Endothelial cell (in vitro differentiated cells): ENCODE measurements at places on chromosomes 5 and 9.

GRCh38 chr5:88895681-88896501, 12.9 kb upstream of the MEF2C start:
- DNase-seq, result no peak

DNA sequence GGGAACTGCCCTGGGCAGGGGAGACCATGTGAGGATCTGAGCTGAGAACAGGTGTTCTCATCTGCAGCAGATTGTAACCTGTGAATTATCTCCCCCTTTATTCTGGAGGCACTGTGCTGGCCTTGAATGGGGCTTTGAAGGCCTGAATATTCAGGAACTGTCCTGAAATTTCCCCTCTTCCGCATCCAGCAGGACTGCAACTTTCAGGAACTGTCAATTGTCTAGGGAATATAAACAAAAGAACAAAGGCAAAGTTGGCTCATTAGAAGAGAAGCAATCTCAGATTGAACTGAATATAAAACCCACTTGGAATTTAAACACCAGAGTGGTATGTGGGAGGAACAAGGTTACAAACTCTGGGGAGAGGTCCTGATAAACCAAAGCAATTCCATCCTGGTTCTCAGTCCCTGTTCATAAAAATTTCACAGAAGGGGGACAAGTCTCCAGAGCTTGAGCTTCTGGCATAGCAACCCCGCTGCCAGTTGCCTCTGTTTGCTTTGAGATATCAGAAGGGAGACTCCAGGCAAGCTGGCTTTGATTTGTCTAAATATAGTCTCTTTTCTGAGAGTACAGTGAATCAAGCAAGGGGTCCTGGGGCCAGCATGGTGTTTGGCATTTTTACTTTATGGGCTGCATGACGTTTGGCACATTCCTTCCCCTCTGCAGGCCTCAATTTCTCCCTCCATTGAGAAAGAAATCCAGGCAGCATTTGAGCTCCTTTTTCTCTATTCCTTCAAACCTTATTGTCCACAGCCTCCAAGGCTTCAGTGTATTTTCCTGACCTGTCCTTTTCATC, 47.5 kb downstream of the ADRB2 start:
- no peak for DNase-seq

GRCh38 chr5:56535347-56535746, 280.0 kb upstream of the MAP3K1 start:
- DNase-seq, result no peak

DNA sequence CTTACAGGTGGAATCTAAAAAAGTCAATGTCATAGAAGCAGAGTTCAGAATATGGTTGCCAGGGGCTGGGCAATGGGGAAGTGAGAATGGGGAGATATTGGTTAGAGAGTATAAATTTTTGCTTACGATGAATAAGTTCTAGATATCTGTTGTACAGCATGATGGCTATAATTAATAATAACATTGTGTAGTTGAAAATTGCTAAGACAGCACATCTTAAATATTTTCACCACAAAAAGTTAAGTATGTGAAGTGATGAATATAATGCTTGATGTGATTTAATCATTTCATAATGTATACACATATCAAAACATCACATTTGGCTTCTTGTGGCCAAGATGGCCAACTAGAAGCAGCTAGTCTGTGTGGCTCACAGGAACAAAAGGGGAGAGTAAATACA, 425.9 kb upstream of the ACO1 start:
- no peak for DNase-seq

GRCh38 chr5:180632768-180633167, 16.6 kb downstream of the FLT4 start:
- no peak for DNase-seq

GRCh38 chr9:92637886-92638620, 31.9 kb downstream of the IPPK start:
- DNase-seq, result no peak

- DNase-seq, result no peak
These were observed 359.5 kb downstream of the ADGRV1 start for GRCh38 chr5:90917928-90918668.

DNA sequence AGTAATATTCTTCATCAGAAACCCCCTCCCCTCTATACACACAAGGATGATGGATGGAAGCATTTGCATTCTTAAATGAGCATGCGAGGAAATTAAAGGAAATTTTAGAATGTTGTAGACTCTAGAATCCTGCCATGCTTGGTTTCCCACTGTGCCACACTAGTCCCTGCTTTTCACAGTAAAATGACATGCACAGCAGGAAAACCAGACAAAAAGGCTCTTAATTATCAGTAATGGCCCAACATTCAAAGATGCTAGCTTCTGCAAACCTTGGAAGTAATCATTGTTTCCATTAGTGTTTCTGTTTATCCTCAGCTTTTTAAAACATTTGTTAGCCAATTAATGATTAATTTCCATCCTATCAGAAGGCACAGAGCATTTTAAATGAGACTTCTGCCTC, 255.8 kb downstream of the SLCO4C1 start:
- no peak for DNase-seq

GRCh38 chr5:23314827-23315226, 192.6 kb upstream of the PRDM9 start:
- no peak for DNase-seq

DNA sequence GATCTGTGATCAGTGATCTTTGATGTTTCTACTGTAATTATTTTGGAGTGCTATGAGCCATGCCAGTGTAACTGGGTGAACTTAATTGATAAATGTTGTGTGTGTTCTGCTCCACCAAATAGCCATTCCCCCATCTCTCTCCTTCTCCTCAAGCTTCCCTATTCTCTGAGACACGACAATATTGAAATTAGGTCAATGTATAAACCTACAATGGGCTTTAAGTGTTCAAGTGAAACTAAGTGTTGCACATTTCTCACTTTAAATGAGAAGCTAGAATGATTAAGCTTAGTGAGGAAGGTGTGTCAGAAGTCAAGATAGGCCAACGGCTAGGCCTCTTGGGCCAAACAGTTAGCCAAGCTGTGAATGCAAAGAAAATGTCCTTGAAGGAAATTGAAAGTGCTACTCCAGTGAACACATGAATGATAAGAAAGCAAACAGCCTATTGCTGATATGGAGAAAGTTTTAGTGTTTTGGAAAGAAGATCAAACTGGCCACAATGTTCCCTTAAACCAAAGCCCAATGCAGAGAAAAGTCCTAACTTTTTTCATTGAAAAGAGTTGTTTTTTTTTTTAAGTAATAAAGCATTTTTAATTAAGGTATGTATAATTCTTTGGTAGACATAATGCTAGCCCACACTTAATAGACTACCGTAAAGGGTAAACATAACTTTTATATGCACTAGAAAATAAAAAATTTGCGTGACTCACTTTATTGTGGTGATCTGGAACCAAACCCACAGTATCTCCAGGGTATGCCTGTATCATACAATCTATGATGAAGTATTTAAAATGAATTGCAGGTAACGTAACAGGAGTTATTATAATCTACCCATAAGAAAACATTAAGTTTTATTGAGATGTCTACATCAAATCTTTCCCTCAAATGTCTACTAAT, 42.5 kb upstream of the ALDH1A1 start:
- DNase-seq, result no peak

- no peak for DNase-seq
These were observed 29.2 kb downstream of the MRPL36 start for GRCh38 chr5:1770443-1770802.

GRCh38 chr9:92342825-92343488, 17.2 kb downstream of the CENPP start:
- DNase-seq, result no peak

DNA sequence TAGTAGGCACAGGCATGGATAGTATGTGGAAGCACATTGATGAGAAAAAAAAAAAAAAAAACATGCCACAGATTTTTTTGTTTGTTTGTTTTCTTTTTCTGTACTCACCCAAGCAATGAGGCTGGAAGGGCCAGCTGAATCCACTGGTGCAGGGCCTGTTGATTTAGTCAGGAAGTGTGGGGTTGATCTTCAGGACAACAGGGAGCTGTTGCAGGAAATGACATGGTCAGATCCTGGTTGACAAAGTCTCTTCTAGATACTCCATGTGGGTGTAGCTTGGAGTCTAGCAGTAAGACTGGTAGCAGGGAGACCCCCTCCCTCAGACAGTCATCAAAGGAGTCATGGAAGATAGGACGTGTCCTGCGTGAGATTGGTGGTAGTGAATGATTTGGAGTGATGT, 191.8 kb downstream of the PAPPA start:
- no peak for DNase-seq

- DNase-seq, result no peak
These were observed 52.2 kb downstream of the ROPN1L start for GRCh38 chr5:10493884-10494283.

DNA sequence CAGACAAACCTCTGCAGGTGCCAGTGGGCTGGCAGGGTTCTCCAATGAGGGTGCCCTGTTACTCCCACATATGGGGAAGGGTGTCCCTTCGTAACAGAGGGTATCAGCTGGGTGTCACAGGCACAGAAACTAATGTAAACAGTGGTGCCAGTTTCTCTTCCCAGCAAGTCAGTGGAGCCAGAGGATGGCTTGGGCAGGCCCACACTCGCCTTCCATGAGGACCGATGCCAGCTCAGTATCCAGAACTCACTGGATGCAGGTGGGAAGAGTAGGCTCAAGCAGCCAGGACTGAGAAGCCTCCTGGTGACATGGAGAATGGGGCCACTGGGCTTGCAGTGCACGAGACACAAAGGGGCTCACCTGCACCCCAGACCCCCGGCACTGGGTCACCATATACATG, 30.4 kb downstream of the FSTL4 start:
- DNase-seq, result no peak

GRCh38 chr5:145962001-145962400, 25.6 kb downstream of the SH3RF2 start:
- DNase-seq, result no peak

- DNase-seq, result peak; percentile 28
These were observed 64.8 kb downstream of the SMIM23 start for GRCh38 chr5:171850324-171850947.

DNA sequence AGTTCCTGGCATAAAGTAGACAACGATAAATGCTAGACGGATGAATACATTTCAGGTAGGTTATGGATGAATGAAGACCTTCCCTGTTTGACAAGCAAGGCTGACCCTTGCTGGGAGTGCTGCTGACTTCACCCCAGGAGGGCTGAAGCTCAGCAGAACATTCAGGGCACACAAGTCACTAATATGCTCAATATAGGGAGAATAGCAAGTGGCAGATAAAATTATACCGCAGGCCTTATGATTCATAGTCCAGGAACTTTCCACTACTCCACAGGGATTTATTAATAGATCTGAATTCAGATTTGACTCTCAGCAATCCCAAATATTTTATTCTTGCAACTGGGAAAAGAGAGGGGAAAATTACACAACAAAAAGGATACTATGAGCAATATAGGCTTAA, 38.2 kb upstream of the GRAMD2B start:
- DNase-seq, result no peak

DNA sequence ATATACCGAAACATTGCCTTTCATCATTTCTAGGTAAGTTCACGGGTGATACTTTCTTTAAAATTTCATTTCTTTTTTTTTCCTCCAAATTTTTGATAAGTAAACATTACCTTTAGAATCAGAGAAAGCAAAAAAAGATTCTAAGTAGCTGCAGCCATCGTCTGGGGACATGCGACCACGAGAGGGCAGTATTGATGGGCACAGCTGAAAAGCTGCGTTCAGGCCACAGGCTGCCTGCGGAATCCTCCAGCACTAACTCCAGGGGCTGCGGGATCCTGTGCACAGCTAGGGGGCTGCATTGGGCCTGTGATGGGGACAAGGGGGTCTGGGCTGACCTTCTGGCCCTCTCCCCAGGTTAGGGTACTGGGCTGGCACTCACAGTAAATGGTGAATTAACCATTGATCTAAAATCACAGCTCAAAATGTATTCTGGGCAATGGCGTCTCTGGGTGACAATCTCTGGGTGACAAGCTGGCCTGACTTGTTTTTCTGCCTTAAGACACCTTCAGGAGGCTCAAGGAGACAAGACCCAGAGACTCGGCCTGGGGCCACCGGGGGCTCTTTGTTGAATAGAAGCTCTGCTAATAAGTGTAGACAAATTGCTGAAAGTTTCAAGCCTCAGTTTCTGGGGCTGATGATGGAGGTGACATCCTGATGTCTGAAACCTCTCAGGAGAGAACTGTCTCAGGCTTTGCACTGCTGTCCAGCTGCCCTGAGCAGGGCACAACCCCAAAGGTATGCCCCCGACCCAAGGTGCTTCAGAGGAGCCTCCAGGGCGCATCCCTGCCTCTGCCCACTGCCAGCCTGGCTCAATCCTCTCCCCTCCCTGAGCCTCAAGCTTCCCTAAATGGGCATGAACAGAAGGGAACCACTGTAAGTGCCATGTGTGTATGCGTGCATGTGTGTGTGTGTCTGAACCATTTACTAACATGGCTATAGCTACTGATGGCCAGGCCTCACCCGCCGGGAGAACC, 44.3 kb upstream of the SARDH start:
- DNase-seq, result peak; percentile 83

DNA sequence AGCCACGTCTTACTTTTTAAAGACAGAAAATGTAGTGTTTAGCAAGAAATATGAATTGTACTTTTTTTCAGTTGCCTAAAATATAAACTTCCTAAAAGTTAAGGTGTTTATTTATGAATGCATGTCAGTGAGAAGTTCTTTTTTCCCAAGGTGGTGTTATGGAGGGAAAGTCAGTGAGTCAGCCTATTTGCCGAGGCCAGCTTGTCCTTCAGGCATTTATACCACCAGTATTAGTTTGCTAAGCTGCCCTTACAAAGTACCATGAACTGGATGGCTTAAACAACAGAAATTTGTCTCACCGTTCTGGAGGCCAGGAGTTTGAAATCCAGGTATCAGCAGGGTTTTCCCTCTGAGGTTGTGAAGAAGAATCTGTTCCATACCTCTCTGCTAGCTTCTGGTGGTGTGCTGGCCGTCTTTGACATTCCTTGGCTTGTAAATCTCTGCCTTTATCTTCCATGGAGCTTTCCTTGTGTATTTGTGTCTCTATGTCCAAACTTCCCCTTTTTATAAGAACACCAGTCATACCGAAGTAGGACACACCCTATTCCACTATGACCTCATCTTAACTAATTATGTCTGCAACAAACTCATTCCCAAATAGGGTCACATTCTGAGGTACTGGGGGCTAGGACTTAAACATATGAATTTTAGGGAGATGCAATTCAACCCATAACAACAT, 38.4 kb downstream of the PRKACG start:
- DNase-seq, result no peak

DNA sequence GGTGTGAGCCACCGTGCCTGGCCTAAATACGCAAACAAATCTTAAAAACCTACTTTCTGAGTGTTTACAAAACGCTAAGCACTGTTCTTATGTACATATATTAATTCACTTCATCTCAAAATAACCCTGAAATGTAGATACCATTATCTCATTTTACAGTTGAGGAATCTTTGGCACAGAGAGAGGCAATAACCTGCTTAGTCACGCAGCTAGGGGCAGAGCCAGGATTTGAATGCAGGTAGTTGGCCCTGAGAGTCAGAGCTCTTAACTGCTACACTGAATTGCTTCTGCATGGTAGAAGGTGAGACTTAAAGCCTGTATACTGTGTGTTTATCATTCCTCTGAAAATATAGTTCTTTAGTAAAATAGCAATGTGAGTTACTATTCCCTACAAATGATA, 21.9 kb downstream of the ARHGEF37 start:
- DNase-seq, result no peak

DNA sequence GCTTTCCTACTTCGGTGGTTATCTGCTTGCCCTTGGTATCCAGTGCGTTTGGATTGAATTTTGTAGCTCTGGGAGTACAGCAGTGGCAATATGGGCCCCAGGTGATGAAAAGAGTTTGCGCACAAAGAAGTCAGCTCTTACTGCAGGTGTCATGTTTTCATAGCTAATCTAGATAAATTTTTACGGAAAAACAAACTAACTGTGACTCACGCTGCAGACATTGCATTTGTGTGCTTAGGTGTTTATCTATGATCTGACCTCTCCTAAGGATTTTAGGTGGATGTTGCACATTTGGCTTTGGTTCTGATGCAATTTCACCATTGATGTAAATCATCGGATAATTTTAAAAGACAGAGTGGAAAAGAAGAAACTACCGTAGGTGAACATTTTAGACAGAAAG, 92.1 kb downstream of the VCAN start:
- no peak for DNase-seq
